ENCODE measurements at places on chromosomes 16 and 17. TPM values are rescaled to one million over a fixed set of nuclear protein-coding genes. Genes with fewer than 3 reads are reported as not detected.

TBC1D26 gene
- total RNA-seq = not detected

TMC8 gene
- 1.1 TPM for total RNA-seq

ACE gene
- total RNA-seq = 5.9 TPM

CHD9NB gene
- 6.4 TPM for total RNA-seq

TMEM220 gene
- not detected for total RNA-seq

KDM6B gene
- total RNA-seq = 37.3 TPM

ATP2C2 gene
- total RNA-seq = 30.5 TPM

ABCA6 gene
- total RNA-seq = not detected

NEUROD2 gene
- not detected for total RNA-seq

DNAH17 gene
- total RNA-seq = 0.61 TPM

ATP2A3 gene
- total RNA-seq = 4.8 TPM

C16orf89 gene
- total RNA-seq = not detected

GRCh38 chr16:65769055-65769465, 597.4 kb upstream of the CDH5 start:
- H3K36me3 ChIP-seq = no peaks in the 10 kb centered on the region
- DNase-seq = no peak
- no peaks in the 10 kb centered on the region for H3K4me1 ChIP-seq
- peaks cover 16% of the 10 kb centered on the region for H3K27me3 ChIP-seq
- no peak overlapping the region for H3K27ac ChIP-seq
- no peak overlapping the region for H3K4me3 ChIP-seq

GRCh38 chr17:81902653-81903414, 796 bp downstream of the NPB start:
- H3K4me1 ChIP-seq = no peaks in the 10 kb centered on the region
- DNase-seq = peak; percentile 29
- H3K4me3 ChIP-seq = peak overlapping the region; percentile 30
- peaks cover 41% of the 10 kb centered on the region for H3K36me3 ChIP-seq
- no peak overlapping the region for H3K27ac ChIP-seq

DNA sequence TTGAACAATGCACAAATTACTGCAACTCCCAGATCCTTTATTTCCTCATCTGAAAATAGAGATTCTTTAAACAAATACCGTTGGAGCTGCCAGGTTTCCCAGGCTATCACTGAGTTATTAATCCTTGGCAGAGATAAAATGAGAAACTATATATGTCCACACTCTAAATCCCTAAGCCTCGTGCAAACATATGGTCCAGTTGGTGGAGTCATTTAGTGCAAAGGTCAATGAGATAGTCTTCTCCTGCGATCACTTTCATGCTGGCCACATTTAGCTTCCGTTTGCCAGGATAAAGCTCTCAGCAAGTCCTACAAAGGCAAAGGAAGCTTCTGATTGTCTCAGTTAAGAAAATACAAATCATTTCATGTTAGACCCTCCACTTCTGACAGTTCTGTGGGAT, 11.0 kb downstream of the GRIN2A start:
- H3K4me1 ChIP-seq = peaks cover 22% of the 10 kb centered on the region
- no peaks in the 10 kb centered on the region for H3K27me3 ChIP-seq
- H3K36me3 ChIP-seq = no peaks in the 10 kb centered on the region
- no peak overlapping the region for H3K4me3 ChIP-seq
- no peak for DNase-seq
- H3K27ac ChIP-seq = no peak overlapping the region

DNA sequence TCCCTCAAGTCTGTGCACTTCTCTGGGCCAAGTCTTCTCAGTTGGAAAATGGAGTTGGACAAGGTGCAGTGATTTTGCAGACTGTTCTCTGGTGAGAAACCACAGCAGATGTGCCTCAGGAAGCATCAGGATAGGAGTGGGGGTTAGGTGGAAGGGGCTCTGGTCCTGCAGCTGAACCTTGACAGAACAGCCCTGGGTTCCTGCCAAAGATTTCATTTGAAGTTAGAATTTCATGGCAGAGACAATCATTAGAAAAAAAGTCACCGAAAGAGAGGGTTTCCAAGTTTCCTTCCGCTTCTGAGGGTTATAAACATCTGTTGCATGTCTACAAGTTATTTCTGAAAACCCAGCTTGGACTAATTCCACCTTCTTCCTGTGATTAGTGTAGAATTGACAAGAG, 80.4 kb upstream of the IRX3 start:
- H3K4me3 ChIP-seq = no peak overlapping the region
- DNase-seq = no peak
- no peaks in the 10 kb centered on the region for H3K4me1 ChIP-seq
- no peak overlapping the region for H3K27ac ChIP-seq

- H3K4me3 ChIP-seq = no peak overlapping the region
- peaks cover 14% of the 10 kb centered on the region for H3K36me3 ChIP-seq
These were observed 19.6 kb downstream of the ENGASE start for GRCh38 chr17:79094261-79094660.

DNA sequence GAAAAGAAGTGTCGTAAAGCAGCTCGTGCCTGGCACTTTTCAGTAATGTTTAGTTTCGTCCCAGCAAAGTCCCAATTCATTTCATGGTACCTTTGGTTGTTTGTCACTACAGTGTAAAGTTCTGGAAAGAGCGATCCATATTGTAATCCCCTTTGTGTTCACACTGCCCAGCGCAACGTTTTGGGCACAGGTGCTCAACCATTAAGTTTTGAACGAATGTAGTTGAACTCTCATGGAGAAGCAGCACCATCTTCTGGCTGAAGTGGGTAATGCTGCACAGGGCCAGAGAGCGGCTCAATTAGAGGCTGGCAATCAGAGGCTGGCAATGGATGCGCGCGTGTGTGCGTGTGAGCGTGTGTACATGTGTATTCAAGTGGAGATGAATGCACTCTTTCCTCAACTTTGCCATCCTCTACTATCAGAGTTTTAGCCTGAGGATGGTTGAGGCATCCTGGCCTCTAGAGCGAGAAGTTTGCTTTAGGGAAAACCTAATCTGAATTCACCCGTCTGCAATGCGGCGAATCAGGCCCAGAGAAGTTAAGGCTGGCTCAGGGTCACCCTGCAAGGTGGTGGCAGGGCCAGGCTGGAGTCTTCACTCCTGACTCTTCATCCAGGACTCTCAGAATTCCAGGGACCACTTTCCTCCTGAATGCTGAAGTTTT, 29.9 kb downstream of the DYNLL2 start:
- no peak overlapping the region for H3K4me3 ChIP-seq
- no peak overlapping the region for H3K27ac ChIP-seq
- peaks cover 51% of the 10 kb centered on the region for H3K27me3 ChIP-seq

GRCh38 chr17:3335876-3336275, 37.7 kb upstream of the OR3A1 start:
- peak; percentile 2 for DNase-seq
- peaks cover 47% of the 10 kb centered on the region for H3K27me3 ChIP-seq
- H3K27ac ChIP-seq = no peak overlapping the region
- no peaks in the 10 kb centered on the region for H3K4me1 ChIP-seq
- H3K36me3 ChIP-seq = no peaks in the 10 kb centered on the region
- H3K4me3 ChIP-seq = no peak overlapping the region

GRCh38 chr16:69340095-69340644, 598 bp downstream of the NIP7 start:
- H3K4me1 ChIP-seq = peaks cover 33% of the 10 kb centered on the region
- DNase-seq = no peak
- peaks cover 99% of the 10 kb centered on the region for H3K36me3 ChIP-seq
- H3K27me3 ChIP-seq = no peaks in the 10 kb centered on the region

GRCh38 chr17:50238601-50239280, 35.5 kb upstream of the TMEM92 start:
- H3K27ac ChIP-seq = no peak overlapping the region
- H3K27me3 ChIP-seq = peaks cover 64% of the 10 kb centered on the region
- DNase-seq = no peak
- H3K4me3 ChIP-seq = no peak overlapping the region

- H3K4me1 ChIP-seq = no peaks in the 10 kb centered on the region
- no peak for DNase-seq
- no peak overlapping the region for H3K27ac ChIP-seq
These were observed 636.1 kb upstream of the C16orf82 start for GRCh38 chr16:26430618-26431017.

DNA sequence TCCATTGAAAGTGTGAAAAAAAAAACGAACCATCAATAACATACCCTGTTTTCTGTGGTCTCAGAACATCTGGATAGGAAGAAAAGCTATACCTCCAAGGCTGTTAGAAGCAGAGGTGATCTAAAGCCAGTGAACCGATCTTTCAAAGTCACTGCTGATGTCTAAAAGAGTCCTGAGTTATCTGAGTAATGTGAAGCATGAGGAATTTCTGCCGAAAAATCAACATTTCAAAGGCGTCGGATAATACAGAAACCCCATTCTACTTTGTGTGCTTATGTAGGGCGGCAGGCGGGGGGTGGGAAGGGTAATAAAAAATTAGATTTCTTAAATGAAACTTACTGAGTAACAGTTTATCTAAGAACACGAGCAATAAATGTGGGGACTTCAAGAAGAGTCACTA, 3.9 kb downstream of the XYLT1 start:
- H3K27ac ChIP-seq = no peak overlapping the region
- no peak for DNase-seq
- peaks cover 25% of the 10 kb centered on the region for H3K36me3 ChIP-seq

GRCh38 chr17:61294777-61295176, 104.9 kb upstream of the TBX2 start:
- no peak for DNase-seq
- peaks cover 15% of the 10 kb centered on the region for H3K27me3 ChIP-seq
- H3K36me3 ChIP-seq = no peaks in the 10 kb centered on the region
- H3K27ac ChIP-seq = no peak overlapping the region

- H3K4me3 ChIP-seq = no peak overlapping the region
- H3K36me3 ChIP-seq = no peaks in the 10 kb centered on the region
- peaks cover 98% of the 10 kb centered on the region for H3K27me3 ChIP-seq
- H3K27ac ChIP-seq = no peak overlapping the region
These were observed 421.8 kb downstream of the UTP18 start for GRCh38 chr17:51682115-51682514.

DNA sequence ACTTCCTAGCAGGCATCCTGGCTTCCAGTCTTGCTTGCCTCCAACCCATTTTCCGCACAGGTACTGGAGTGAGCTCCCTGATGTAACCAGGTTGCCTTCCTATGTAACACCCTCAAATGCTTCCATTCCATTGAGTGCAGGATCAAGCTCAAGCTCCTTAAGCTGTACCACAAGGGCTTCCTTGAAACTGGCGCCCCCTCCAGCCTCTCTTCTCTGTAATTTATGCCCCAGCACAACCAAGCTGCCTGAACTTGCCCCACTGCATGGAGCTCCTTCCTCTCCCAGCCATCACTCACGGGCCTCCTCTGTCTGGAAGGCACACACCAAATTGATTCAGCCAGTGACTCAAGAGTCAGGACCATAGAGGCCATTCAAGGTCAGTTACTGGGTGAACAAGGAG, 234.8 kb upstream of the RPL38 start:
- no peaks in the 10 kb centered on the region for H3K4me1 ChIP-seq
- no peak for DNase-seq
- no peaks in the 10 kb centered on the region for H3K36me3 ChIP-seq
- no peak overlapping the region for H3K27ac ChIP-seq

GRCh38 chr16:69448470-69449193, 24.2 kb downstream of the CYB5B start:
- no peaks in the 10 kb centered on the region for H3K27me3 ChIP-seq
- no peak for DNase-seq
- H3K4me1 ChIP-seq = peaks cover 10% of the 10 kb centered on the region
- H3K4me3 ChIP-seq = no peak overlapping the region

DNA sequence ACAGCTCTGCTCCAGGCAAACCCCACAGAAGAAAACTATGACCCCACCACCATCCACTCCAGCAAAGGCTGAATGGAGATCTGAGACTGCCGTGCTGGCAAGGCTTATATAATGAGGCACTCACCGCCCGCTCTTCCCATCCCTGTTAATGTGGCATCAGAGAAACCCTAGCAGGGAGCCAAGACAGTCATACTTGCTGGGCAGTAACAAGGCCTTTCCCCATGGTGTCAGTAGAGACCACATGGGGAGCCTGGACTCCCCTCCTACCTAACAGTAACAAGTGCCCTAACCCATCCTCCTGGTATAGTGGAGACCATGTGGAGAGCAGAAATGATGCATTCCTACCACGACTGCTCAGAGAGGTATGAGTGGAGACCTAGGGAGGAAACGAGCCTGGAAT, 235.2 kb downstream of the C16orf78 start:
- no peaks in the 10 kb centered on the region for H3K36me3 ChIP-seq
- no peak overlapping the region for H3K27ac ChIP-seq
- H3K4me3 ChIP-seq = no peak overlapping the region
- no peak for DNase-seq
- H3K4me1 ChIP-seq = no peaks in the 10 kb centered on the region
- peaks cover 83% of the 10 kb centered on the region for H3K27me3 ChIP-seq

GRCh38 chr16:68997564-68997963, 107.9 kb upstream of the HAS3 start:
- peaks cover 44% of the 10 kb centered on the region for H3K4me1 ChIP-seq
- H3K27me3 ChIP-seq = no peaks in the 10 kb centered on the region
- H3K27ac ChIP-seq = no peak overlapping the region
- H3K4me3 ChIP-seq = no peak overlapping the region
- no peaks in the 10 kb centered on the region for H3K36me3 ChIP-seq

DNA sequence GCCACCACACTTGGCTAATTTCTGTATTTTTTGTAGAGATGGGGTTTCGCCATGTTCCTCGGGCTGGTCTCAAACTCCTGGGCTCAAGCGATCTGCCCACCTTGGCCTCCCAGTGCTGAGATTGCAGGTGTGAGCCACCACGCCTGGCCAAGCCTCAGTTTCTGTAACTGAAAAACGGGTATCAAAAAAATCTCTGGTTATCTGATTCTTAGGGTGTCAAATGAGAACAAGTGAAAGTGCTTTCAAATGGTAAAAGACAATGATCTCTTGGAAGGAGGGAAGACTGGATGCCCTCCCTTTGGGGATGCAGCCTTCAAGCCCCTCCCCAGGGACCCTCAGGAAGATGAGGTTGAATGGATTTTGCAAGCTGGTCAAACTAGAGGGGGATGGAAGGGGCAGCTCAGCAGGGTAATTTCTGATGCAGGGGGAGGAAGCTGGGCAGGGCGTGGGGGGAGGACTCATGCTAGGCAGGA, 22.3 kb downstream of the ARHGAP23 start:
- H3K4me1 ChIP-seq = peaks cover 74% of the 10 kb centered on the region
- H3K27ac ChIP-seq = peak overlapping the region; percentile 37
- peaks cover 56% of the 10 kb centered on the region for H3K36me3 ChIP-seq
- H3K27me3 ChIP-seq = peaks cover 36% of the 10 kb centered on the region
- H3K4me3 ChIP-seq = peak overlapping the region; percentile 85
- no peak for DNase-seq

- H3K36me3 ChIP-seq = no peaks in the 10 kb centered on the region
- H3K27me3 ChIP-seq = peaks cover 46% of the 10 kb centered on the region
- peak; percentile 86 for DNase-seq
- H3K4me1 ChIP-seq = peaks cover 15% of the 10 kb centered on the region
- H3K4me3 ChIP-seq = no peak overlapping the region
These were observed 133.0 kb upstream of the GSE1 start for GRCh38 chr16:85479972-85480726.

- no peaks in the 10 kb centered on the region for H3K4me1 ChIP-seq
- H3K27me3 ChIP-seq = no peaks in the 10 kb centered on the region
- H3K4me3 ChIP-seq = no peak overlapping the region
- H3K36me3 ChIP-seq = peaks cover 38% of the 10 kb centered on the region
- no peak overlapping the region for H3K27ac ChIP-seq
These were observed 14.8 kb upstream of the TMED6 start for GRCh38 chr16:69366431-69366830.

GRCh38 chr16:14015948-14016347, 55.2 kb upstream of the MRTFB start:
- no peak overlapping the region for H3K27ac ChIP-seq
- no peaks in the 10 kb centered on the region for H3K36me3 ChIP-seq
- H3K27me3 ChIP-seq = no peaks in the 10 kb centered on the region
- DNase-seq = no peak

Measured in Calu3 (cell line).